ENCODE measurements at places on chromosomes 5 and 9.
A peak's percentile ranks its signal among the peaks of the same experiment; 100 is the strongest.

DNA sequence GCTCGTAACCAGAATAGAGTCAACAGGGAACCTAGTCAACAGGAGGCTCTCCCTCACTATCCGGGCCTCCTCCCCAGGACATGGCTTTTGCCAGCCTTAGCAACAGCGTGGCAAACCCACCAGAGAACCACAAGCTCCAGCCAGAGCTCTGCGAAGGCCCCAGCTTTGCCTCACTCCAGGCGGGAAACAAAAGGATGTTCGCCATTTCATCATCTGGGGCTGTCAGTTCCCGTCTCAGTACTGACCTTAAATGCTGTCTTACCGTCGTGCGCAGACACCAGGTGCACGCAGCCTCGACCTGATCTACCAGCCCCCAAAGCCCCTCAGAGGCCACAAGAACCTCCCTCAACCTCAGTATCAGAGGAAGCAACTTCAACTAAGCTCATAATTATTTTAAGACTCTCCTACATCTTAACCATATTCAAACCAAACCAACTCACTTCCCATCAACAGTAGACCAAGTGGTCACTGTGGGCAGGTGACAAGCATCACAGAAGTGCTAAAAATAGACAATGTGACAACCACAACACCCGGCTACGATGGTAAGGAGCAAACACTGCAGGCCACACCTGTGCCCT lies 71.4 kb downstream of the SEMA4D start:
- DNase-seq: no peak

- no peak for DNase-seq
These were observed 65.2 kb upstream of the RNF130 start for GRCh38 chr5:180136630-180137381.

- DNase-seq: no peak
These were observed 179.8 kb upstream of the ARRDC3 start for GRCh38 chr5:91562922-91563321.

DNA sequence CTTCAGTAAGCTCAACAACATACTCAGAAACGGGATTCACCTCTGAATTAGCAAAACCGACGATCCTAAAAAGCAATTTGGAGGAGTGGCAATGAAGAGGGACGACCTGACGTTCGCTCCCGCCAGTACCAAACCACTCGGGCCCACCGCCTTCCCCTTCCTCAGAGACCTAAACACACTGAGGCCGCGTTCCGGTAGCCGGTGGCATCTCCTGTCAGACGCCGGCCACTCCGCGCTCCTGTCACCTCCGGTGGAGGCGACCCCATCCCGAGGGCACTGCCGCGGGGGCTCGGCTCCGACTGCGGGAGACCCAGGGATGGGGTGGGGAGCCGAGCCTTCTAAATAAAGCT lies 617 bp downstream of the PPP6C start:
- no peak for DNase-seq

GRCh38 chr5:139023286-139023685 lies 148.2 kb upstream of the LRRTM2 start:
- no peak for DNase-seq

DNA sequence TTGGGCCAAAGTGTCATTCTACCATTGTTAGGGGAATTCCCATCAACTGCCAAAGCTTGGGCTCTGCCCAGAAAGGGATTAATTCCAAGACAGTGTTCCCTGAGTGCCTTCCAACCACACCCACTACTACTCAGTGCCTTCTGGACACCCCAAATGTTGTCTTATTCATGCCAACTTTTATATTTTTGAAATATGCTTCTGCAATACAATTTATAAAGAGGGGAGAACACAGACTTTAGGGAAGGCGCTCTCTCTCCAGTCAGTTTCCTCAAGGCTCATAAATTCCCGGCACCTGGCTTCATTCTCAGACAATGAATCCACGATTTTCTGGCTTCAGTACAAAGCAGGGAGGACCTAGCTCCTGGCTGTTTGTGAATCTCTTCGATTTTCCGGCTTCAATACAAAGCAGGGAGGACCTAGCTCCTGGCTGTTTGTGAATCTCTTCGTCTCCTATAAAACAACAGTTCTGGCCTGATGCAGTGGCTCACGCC lies 120.1 kb upstream of the MYO10 start:
- no peak for DNase-seq

GRCh38 chr9:18396102-18396728 lies 77.7 kb upstream of the ADAMTSL1 start:
- no peak for DNase-seq

GRCh38 chr5:37606632-37607248 lies 227.6 kb downstream of the WDR70 start:
- no peak for DNase-seq

- DNase-seq: no peak
These were observed 240.9 kb downstream of the IRX1 start for GRCh38 chr5:3836528-3836927.

- no peak for DNase-seq
These were observed 264.9 kb downstream of the PIK3R1 start for GRCh38 chr5:68480335-68480940.

DNA sequence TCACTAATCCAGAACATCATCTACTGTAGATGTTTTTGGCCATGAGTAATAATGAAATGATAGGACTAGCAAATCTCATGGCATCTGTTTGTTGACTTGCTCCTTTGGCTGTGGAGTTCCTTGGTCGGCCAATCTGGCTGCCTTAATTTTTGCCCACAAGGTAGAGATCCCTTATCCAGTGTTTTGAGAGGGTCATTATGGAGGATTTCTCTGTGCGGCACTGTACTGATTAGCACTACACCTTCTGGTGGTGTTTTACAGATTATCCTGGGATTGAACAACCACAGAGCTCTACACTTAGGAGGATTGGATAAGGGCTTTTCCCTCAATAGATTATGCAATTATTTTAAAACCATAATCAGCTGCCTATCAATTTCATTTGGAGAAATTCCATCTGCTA lies 3.2 kb upstream of the ENHO start:
- no peak for DNase-seq

- no peak for DNase-seq
These were observed 33.6 kb upstream of the MEGF10 start for GRCh38 chr5:127256886-127257597.

- peak; percentile 45 for DNase-seq
These were observed 480 bp downstream of the LMNB1 start for GRCh38 chr5:126777257-126777974.

- DNase-seq: no peak
These were observed 139.5 kb downstream of the STARD4 start for GRCh38 chr5:111372799-111373198.

DNA sequence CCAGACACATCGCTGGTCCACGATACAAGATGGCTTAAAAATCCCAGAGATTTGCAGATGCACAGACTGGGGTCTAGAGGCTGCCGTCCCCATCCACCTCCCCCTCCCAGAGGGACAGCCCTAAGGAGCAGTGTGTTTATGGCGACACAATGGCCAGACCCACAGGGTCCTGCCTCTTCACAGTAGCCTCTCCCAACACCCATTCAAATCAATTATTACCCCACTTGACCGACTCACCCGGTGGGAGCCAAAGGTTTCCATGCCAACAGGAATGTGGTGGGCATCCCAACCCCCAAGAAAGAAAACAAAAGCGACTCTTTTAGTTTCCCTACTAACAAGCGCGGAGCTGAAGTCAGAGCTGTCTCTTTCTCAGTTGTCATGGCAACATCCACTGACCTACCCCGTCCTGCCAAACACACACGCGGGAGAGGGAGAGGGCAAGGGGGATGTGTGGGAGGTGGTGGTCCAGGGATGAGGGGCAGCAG lies 209.0 kb downstream of the TTLL11 start:
- no peak for DNase-seq

DNA sequence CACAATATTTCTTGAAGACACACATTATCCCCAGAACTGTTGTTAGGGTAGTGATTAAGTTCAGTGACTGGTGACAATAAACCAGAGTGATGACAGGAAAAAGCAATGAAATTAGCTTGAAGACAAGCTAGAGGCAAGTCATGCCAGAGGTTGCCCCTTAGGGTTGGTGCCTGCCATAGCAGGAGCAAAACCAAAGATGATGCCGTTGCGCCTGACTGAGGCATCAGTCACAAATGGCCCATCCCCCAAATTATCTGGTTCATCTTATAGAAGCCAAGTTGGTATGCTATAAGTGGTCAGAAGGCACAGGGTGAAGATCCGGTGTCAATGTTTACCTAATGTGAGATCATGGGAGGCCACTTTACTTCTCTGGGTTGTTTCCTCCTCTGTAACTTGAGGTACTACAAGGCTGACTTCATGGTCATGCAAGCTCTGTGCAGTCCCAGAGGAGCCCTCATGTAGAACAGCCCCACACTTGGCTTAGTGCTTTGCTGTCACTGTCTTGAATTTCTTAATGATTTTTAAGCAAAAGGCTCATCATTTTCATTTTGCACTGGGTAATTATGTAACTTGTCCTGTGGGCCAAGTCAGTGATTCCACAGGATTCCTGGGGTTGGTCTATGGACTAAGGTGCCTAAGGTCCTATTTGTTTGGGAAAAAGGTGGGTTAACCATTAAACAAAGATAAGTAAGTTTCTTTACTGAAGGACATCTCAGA lies 211.3 kb downstream of the MAN2A1 start:
- DNase-seq: no peak

DNA sequence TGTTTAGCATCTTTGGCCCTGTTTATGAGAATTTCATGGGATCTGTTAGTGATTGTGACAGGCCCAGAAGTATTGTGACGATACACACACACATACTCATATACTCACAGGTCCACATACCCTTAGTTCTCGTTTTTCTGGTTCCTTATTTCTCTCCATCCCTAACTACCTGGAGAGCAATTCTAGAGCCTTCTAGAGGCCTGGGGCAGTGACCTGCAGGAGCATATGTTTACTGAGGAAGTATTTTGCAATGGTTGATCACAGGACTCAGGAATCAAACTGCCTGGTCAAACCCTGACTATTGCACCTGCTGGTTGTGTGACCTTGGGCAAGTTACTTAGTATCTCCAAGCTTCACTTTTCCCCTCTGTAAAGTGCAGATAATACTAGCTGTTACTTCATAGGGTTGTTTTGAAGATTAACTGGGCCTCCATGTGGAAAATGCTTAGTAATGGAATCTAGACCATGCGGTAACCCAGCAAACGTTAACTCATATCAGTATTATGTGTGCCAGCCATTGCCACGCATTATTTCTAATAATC lies 8.7 kb downstream of the PAPPA start:
- no peak for DNase-seq

- no peak for DNase-seq
These were observed 91.5 kb upstream of the EGFLAM start for GRCh38 chr5:38166832-38167231.
